ENCODE measurements at places on chromosomes 6 and 20. TPM values are rescaled to one million over a fixed set of nuclear protein-coding genes. Genes with fewer than 3 reads are reported as not detected.

DNA sequence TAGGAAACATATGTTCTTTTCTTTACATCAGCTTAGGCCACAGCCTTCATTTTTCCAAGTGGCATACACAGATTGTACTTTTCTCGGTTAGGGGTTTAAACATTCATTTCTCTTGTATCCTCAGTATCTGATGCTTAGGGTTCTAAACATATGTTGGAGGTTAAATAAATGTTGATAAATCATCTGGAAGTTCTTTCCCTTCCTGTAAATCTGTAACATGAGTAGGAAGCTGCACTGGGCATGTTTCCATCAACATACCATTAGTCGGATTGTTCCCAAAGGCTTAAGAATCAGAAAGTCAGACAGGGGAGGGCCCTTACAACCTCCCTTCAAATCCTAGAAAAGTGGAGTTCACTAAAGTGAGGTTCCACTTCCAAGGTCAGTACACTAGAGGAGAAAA, 54.8 kb upstream of the BCLAF1 start:
- DNase-seq = no peak
- H3K27ac ChIP-seq = no peak overlapping the region
- no peaks in the 10 kb centered on the region for H3K36me3 ChIP-seq
- H3K27me3 ChIP-seq = no peaks in the 10 kb centered on the region
- H3K4me3 ChIP-seq = no peak overlapping the region
- H3K4me1 ChIP-seq = no peaks in the 10 kb centered on the region

DNA sequence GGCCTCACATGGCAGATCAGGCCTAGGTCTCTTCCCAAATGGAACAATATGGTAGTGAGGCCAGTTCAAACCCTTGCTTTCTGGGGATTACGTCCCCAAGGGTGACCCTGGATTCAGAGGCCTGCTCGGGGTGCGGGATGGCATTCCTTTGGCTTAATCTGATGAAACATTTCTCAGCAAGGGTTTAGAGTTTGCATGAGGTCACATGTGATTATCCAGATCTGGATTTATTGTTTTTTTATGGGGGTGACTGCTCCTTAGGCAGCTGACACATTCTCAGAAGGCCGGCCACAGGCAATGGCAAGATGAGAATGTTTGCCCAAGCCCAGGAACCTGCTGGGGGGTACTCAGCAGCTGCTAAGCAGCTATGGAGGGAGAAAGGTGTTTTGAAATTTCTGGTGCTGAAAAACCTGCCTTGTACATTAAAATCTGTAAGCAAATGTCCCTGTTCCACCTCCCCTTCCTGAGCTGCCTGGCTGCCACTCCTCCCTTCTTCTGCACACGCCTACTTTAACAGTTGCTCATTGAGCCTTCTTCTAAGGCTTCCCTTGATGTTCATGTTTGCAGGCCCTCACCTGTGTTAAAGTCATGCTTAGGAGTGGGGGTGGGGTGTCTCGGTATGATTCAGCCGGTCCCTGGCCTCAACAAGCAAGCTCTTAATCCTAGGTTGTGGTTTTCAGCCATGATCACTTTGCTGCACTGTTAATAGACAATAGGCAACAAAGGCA, 37.9 kb upstream of the FUCA2 start:
- peaks cover 43% of the 10 kb centered on the region for H3K4me1 ChIP-seq
- DNase-seq = no peak
- H3K4me3 ChIP-seq = no peak overlapping the region
- H3K36me3 ChIP-seq = no peaks in the 10 kb centered on the region
- no peak overlapping the region for H3K27ac ChIP-seq

DNA sequence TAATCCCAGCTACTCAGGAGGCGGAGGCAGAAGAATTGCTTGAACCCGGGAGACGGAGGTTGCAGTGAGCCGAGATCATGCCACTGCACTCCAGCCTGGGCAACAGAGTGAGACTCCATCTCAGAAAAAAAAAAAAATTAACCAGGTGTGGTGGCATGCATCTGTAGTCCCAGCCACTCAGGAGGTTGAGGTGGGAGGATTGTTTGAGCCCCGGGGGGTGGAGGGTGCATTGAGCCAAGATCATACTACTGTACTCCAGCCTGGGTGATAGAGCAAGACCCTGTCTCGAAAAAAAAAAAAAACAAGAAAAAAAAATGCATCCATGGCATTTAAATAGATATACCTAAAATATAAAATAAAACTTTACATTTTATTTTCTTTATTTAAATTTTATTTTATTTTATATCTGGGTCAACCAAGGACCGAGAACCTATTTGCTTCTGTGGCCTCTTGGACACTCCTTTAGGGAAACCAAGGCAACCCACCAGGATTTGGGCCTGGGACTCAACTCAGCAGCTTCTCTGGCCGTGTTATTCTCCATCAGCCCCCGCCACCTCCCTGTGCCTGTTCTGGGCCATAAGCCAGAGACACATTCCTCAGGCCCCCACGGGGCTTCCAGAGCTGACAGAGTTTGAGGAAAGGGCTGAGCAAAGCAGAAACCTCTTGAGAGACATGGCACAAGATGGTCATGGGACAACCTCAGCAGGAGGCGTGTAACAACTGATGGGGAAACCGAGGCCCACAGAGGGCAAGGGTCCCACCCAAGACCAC, 6.2 kb downstream of the SNTA1 start:
- no peak overlapping the region for H3K27ac ChIP-seq
- no peaks in the 10 kb centered on the region for H3K4me1 ChIP-seq
- no peak for DNase-seq
- H3K36me3 ChIP-seq = no peaks in the 10 kb centered on the region
- no peak overlapping the region for H3K4me3 ChIP-seq

DNA sequence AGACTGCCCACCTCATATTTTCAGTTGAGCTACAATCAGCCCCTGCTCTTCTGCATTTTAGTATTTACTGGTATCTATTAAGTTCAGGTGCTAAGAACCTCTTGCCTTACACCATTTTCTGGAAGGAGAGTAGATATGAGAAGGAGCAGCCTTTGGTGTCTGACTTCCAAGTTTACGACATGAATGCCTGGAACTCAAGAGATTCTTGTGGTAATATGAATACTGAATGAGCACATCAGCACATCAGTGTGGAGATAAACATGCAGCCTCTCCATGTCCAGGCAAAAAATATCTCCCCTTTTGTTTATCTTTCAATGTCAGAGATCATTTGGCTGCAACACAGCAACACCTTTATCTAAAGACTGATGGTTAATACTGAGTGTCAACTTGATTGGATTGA, 65.8 kb upstream of the THEMIS start:
- H3K4me1 ChIP-seq = peaks cover 29% of the 10 kb centered on the region
- no peak overlapping the region for H3K4me3 ChIP-seq
- no peak for DNase-seq

DNA sequence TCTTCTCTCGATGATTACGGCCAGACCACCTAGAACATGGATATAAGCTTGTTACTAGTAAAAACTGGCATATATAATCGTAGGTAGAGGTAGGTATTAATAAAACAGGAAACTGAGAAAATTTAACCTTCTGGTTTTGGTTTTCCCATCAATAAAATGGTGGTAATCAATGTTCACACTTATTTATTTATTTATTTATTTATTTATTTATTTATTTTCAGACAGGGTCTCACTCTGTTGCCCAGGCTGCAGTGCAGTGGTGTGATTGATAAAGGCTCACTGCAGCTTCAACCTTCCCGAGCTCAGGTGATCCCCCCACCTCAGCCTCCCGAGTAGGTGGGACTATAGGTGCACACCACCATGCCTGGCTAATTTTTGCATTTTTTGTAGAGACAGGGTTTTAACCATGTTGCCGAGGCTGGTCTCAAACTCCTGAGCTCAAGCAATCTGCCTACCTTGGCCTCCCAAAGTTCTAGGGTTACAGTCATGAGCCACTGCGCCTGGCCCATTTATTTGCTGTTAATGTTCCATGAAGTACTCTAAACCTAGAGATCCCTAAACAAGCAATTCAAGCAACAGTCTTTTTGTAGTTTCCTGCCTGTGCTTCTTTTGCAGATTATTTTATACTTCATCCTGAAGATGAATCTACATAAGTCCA, 11.5 kb downstream of the TOMM6 start:
- no peak overlapping the region for H3K4me3 ChIP-seq
- peaks cover 13% of the 10 kb centered on the region for H3K36me3 ChIP-seq
- H3K27ac ChIP-seq = no peak overlapping the region
- DNase-seq = no peak

DNA sequence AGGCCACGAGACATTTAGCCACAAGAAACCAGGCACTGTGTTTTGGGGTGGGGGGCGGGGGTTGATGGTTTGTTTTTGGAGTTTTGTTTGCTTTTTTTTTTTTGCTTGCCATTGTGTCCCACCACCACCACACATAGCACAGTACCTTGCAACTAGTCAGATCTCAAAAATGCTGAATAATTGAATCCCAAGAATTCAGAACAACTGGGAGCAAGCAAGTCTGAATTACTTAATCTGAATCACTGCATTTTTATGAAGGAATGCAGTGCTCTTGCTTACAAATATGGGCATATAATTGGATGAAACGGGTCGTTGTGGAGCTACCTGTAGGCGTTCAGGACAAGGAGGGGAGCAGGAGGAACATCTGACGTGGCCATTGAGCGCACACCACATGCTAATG, 151.5 kb upstream of the CDYL start:
- no peaks in the 10 kb centered on the region for H3K27me3 ChIP-seq
- H3K4me1 ChIP-seq = no peaks in the 10 kb centered on the region
- DNase-seq = no peak
- H3K36me3 ChIP-seq = no peaks in the 10 kb centered on the region
- H3K4me3 ChIP-seq = no peak overlapping the region
- no peak overlapping the region for H3K27ac ChIP-seq

DNA sequence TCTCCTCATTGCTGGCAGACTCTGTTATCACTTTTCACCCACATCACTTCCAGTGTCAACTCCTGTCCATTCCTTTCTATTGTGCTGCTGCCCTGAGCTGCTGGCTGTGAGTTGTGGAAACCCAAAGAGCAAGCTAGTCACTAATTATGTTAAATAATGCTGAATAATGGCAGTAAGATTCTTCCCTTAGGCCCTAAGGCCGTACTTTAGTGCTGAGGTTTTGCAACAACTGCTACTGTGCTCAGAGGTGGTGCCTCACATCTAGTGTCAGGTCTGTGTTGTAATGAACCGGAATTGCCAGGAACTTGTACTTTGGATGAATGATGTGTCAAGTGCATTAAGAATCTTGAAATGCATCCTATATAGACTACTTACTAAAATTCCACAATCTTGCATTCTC, 372.2 kb upstream of the RNF217 start:
- no peak for DNase-seq
- no peaks in the 10 kb centered on the region for H3K4me1 ChIP-seq
- H3K27me3 ChIP-seq = no peaks in the 10 kb centered on the region
- no peak overlapping the region for H3K27ac ChIP-seq
- H3K4me3 ChIP-seq = no peak overlapping the region

DNA sequence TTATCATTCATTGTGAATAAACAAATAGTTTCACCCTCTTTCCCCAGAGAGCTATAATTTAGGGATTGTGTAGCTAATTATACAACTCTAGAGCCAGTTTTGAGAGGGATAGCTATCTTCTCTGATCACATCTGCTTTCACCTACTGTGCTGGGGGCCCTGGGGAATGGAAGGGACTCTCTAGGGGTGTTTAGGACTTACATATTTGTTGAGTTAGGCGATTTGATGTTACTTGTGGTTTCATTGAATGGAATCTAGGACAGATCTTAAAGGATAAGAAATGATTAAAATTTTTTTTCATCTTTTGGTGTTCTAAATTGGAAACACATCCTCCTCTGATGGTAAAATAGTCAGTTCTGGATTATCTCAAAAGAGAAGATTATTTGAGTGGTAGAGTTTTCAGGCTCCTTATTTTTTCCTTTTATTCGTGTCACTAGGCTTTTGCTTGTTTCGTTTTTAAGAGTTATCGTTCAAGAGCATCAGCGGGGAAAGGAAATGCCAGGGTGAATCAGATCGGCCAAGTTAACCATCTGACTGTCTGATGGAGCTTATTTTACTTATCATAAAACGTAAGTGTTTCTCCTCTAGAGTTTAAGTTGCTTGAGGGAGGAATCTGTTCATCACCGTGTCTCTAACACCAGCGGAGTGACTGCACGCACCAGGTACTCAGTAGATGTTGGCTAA, 236.7 kb downstream of the FARS2 start:
- H3K27me3 ChIP-seq = no peaks in the 10 kb centered on the region
- H3K36me3 ChIP-seq = no peaks in the 10 kb centered on the region
- H3K4me3 ChIP-seq = no peak overlapping the region
- no peak for DNase-seq

DNA sequence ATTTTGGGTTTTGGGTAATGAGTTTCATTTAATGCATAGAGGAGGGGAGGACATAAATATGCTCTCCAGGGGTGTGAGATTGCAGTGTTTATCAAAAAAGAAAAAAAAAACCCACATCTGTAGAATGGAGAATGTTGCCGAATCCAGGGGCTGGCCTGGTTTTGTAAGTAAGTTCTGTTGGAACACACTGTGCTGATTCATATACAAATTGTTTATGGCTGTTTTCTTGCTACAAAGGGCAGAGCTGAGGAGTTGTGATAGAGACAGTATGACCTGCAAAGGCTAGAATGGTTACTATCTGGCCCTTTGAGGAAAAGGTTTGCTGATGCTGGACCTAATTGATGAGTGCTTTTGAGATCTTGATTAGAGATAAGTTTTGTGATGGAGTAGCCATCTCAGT, 30.4 kb downstream of the SCAF8 start:
- no peak overlapping the region for H3K4me3 ChIP-seq
- H3K27ac ChIP-seq = no peak overlapping the region
- H3K4me1 ChIP-seq = peaks cover 38% of the 10 kb centered on the region
- H3K27me3 ChIP-seq = no peaks in the 10 kb centered on the region

DNA sequence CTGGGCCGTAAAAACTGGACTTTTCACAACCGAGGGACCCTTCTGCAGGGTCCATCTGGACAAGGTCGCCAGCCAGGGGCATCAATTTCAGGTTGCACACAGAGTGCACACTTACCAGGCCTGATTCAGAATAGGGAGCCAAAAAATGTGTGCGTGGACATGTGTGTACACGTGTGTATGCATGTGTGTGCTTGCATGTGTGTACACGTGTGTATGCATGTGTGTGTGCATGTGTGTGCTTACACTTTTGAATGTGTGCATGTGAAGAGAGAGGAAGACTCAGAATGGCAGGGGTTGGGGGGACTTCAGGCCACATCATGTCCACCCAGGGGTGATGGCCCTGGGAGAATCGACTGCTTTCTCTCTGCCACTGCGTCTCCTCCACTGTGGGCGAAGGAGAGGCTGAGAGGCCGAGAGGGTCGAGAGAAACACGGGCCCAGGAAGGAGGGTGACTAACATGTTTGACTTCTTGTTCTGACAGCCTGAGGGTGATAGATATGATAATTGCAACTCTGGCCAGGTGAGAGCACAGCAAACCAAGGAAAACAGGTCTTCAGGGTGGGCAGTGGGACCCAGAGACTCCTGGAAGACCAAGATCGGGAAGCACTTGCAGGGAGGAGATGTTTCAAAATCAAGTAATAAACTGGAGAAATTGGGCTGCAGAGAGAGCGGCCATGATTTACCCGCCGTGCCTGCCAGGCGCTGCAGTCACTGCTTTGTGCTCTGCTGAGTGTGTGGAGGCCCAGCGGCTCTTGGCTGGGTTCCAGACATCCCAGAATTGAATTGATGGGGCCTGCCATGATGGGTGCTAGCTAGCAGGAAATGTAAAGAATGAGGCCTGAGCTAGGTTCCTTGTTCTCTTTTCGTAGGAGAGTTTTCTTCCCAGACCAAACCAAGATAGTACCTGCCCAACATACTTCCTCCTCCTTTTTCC, 310.8 kb downstream of the QKI start:
- H3K27me3 ChIP-seq = no peaks in the 10 kb centered on the region
- H3K4me3 ChIP-seq = no peak overlapping the region
- no peak overlapping the region for H3K27ac ChIP-seq
- no peaks in the 10 kb centered on the region for H3K4me1 ChIP-seq
- DNase-seq = no peak

The RIPPLY2 gene
- total RNA-seq = not detected

The KIF3B gene
- 18.7 TPM for total RNA-seq

The TINAG gene
- not detected for total RNA-seq

The AARS2 gene
- 29.8 TPM for total RNA-seq

The BICRAL gene
- total RNA-seq = 26.5 TPM

The SGK1 gene
- 138 TPM for total RNA-seq

Data from naive thymus-derived CD4-positive, alpha-beta T cell (primary cell).